ENCODE measurements at places on chromosomes 11 and 22.
A peak's percentile ranks its signal among the peaks of the same experiment; 100 is the strongest.

DNA sequence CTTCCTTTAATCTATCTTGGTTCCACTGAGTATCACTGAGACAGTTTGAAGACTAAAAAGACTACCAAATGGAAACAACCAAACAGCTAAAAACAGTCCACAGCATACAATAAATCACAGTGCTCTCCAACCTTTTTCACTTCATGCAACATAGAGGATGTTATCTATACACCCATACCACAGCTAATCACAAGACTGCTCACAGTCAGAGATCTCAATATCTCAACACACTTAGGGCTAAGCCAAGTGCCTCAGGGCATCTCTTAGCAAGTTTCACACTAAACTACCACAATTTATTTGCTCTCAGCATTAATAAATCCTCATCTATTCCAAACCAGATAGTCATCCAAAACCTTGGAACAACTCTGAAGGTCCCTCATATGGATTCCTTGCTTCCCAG is 129.4 kb downstream of the SBF2 start:
- DNase-seq = no peak

DNA sequence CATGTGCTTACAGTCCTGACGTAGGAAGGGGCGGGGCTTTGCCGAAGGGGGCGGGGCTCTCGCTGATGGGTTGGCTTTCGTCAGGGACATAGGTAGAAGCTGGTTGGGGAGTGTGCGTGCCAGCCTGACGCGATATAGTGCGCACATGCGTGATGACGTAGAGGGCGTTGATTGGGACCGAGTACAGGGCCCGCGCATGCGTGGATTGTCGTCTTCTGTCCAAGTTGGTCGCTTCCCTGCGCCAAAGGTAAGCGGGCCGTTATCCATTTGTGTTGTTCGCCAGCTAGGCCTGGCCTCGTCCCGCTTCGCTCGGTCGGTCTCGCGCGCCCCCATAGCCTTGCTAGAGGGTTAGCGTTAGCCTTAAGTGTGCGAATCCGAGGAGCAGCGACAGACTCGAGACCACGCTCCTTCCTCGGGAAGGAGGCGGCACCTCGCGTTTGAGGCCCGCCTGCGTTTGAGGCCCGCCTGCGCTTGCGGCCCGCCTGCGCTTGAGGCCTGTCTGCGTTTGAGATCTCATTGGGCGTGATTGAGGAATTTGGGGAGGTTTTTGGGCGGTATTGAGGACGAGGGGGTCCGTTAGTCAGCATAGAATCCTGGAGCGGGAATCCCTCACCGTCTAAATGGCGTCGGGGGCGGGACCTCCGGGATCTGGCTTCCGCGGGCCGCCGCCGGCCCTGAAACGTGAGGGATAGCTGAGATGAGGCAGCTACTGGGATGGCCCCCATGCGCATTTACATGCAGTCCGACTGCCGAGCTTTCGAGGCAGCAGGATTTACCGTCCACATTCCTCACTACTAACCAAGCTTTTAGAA is at the start of gene XRCC6:
TSS of gene XRCC6 (plus strand) at position 197 of the 812 bp plus-strand sequence. CDS start 710 bp downstream, outside the sequence.
- peak; percentile 100 for DNase-seq

DNA sequence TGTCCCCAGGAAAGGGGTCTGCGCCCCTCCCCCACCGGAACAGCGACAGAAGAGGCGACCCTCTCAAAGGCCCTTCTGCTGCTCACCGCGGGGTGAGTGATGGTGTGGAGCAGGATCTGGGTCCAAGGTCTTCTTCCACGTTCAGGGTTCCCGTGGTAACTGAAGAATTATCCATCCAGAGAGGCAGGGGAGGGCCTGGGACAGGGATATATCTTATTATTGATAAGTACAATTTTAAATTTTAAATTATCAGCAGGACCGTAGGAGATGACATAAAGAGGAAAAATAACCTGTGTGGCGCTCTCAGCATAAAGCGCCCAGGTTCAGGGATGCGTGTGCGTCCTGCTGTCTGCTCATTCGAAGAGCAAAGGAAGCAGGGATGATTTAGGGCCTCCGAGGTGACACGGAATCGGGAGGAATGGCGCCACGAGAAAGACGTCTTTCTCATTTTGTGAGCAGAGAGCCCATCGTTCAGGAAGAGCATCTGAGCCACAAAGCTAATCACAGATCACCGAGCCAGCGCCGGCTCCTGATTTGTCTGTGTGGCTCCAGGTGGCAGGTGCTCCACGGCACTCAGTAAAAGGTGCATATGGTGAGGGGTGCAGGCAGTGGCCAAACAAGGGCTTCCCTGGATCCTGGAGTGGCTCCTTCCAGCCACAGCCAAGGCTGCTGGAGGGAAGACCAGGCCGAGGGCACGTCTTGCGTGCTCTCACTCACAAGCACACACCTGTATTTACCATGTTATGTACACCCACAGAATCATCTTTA is 19.3 kb downstream of the KRTAP5-5 start:
- DNase-seq = no peak

GRCh38 chr11:110755941-110756340 is 43.7 kb upstream of the ARHGAP20 start:
- DNase-seq = no peak

DNA sequence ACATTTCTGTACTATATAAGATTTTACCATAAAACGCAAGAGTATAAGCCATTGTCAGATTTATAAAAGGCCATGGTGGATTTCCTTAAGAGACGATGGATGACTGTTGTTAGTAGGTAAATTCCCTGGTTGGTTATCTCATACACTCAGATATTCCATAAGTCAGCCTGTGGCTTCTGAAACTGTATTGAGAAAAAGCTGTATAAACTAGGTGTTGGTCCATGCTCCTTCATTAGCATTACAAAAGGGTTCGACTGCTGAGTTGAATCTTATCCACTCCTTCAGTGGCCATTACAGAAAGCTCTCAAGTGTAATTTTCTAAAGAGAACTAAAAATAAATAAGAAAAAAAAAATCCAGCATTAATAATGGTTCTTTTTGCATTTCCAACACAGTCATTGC is 5.3 kb downstream of the GRAP2 start:
- no peak for DNase-seq

- no peak for DNase-seq
Measured at GRCh38 chr22:37165940-37166674, 16.4 kb upstream of the IL2RB start.

- DNase-seq = no peak
Measured at GRCh38 chr11:61082931-61083531, 19.3 kb upstream of the CD5 start.

- DNase-seq = peak; percentile 20
Measured at GRCh38 chr11:77590194-77590782, 535 bp downstream of the AQP11 start.

- peak; percentile 97 for DNase-seq
Measured at GRCh38 chr22:37229805-37230672, 14.0 kb downstream of the RAC2 start.

DNA sequence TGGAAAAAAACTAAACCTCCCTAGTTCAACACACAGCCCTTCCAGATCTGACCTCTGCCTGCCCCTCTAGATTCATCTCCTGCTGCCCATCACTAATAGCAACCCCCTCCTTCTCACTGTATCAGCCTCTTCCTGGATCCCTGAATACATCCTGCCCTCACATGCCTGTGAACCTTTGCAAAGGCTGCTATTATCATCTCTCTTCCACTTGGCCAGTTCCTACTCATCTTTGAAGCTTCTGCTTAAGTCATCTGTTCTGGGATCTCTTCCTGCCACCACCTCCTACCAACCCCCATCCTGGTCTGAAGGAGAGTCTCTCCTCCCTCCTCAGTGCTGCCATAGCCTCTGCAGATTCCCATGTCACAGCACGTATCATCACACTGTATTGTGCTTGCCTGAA is 38.0 kb upstream of the AMOTL1 start:
- no peak for DNase-seq

- DNase-seq = no peak
Measured at GRCh38 chr22:31141551-31141950, 1.2 kb upstream of the PLA2G3 start.

- peak; percentile 73 for DNase-seq
Measured at GRCh38 chr11:123580557-123581275, 73.7 kb downstream of the SCN3B start.

DNA sequence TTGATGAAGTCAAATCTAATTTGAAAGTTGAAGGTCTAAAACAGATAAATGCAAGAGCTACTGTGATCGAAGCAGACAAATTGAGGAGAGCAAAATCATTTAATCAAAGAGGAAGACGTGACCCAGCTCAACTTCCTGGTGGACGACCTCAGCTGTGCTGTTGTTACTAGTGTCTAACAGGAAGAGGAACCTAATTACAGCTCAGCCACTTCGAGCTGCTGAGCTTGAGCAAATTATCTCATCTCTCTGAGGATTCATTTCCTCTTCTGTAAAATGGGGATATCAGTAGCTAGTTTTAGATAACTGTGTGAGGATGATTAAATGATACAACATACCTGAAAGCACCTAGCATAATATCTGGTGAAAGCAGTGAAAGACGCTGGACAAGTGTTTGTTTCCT is 48.6 kb upstream of the OLFML1 start:
- peak; percentile 73 for DNase-seq

Data from hematopoietic multipotent progenitor cell treated with erythropoietin and hydrocortisone succinate and interleukin-3 and kit ligand, for 4 days (in vitro differentiated cells).